ENCODE measurements at places on chromosomes 7 and 10.

- peak; percentile 43 for DNase-seq
Observed at GRCh38 chr10:29734962-29735627, 100.3 kb upstream of the SVIL start.

DNA sequence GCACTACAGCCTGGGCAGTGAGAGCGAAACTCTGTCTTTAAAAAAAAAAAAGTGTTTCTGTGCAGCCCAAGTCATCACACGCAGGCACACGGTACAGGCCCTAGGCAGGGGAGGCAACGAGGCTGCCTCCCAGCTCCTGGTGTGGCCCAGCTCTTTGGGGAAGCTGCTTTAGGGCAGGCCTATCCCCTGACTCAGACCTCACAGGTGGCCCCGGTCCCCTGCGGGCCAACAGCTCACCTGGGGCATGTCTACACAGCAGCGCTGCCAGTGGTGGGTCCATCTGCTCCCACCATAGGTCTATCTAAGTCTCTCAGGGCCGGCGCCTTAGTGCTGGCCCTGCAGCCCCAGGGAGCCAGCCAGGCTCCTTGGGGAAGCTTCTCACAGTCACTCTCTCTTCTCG lies 31.4 kb downstream of the ZAN start:
- no peak for DNase-seq

GRCh38 chr7:129951226-129952085 lies 1.3 kb downstream of the UBE2H start:
- DNase-seq: no peak

- no peak for DNase-seq
Observed at GRCh38 chr7:139739863-139740597, 37.8 kb downstream of the HIPK2 start.

- DNase-seq: no peak
Observed at GRCh38 chr10:44865289-44865671, 45.9 kb upstream of the TMEM72 start.

DNA sequence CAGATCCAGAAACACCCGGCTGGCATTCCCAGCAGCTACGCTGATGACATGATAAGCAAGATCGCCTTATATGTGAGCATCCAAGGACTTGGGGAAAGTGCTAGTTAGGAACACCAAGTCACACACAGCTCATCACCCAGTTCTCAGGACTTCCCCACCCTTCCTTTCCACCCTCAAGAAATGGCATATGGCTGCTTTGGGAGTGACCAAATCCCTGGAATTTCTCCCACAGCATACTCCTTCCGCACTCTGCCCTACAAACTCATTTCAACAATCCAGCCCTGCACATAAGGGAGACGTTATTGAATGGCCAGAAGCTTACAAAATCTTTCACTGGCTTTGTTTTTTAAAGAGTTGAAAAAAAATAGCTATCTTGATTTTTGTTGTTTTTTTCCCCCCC lies 4.2 kb downstream of the ITIH5 start:
- no peak for DNase-seq

- DNase-seq: no peak
Observed at GRCh38 chr10:46549171-46550075, 7.0 kb downstream of the GPRIN2 start.

DNA sequence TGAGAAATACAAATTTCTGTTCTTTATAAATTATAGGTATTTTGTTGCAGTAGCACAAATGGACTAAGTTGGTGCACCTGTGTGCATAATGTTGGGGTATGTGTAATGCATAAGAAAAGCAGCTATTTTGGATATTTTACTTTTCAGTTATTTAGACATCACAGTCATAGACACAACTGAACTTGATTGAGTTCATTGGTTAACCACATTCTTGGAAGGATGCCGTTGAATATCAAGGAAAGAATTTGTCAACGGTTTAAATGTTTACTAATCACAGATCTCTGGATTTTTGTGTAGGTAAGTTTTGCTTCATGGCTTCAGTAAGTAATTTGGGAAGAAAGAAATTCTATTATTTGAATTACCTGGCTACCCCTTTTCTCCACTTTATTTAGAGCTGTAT lies 4.1 kb downstream of the OTUD1 start:
- no peak for DNase-seq

DNA sequence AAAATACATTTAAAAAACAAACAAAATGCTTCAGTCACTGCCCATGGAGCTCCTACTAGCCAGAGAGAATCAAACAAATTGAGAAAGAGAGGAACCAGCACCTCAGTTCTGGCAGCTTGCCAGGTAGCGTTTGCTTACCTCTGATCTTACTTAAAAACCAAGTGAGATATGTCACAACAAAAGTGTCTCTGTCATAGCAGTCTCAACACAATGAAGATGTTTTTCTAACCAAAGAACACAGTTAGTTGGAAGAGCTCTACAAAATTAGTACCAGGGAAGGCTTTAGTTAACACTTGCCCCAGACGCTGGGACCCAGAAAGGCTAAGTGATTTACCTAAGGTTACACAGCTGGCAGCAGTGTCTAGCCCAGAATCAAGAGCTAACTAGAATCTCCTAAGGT lies 3.4 kb downstream of the DOCK4 start:
- DNase-seq: peak; percentile 7

GRCh38 chr7:77866786-77867536 lies 68.4 kb downstream of the PHTF2 start:
- DNase-seq: no peak

- DNase-seq: peak; percentile 62
Observed at GRCh38 chr7:105691680-105692564, 110.6 kb upstream of the EFCAB10 start.

GRCh38 chr10:78405231-78405630 lies 371.6 kb downstream of the RPS24 start:
- no peak for DNase-seq

GRCh38 chr7:90560730-90561129 lies 35.4 kb upstream of the CDK14 start:
- no peak for DNase-seq

GRCh38 chr7:140521421-140521820 lies 42.1 kb upstream of the MKRN1 start:
- no peak for DNase-seq

- no peak for DNase-seq
Observed at GRCh38 chr10:107118866-107119265, 45.6 kb downstream of the SORCS1 start.

- no peak for DNase-seq
Observed at GRCh38 chr7:158313931-158314330, 273.7 kb downstream of the PTPRN2 start.

GRCh38 chr10:119031496-119032059 lies 2.1 kb downstream of the NANOS1 start:
- no peak for DNase-seq

- DNase-seq: no peak
Observed at GRCh38 chr10:103111918-103112877, 80.9 kb downstream of the NT5C2 start.

DNA sequence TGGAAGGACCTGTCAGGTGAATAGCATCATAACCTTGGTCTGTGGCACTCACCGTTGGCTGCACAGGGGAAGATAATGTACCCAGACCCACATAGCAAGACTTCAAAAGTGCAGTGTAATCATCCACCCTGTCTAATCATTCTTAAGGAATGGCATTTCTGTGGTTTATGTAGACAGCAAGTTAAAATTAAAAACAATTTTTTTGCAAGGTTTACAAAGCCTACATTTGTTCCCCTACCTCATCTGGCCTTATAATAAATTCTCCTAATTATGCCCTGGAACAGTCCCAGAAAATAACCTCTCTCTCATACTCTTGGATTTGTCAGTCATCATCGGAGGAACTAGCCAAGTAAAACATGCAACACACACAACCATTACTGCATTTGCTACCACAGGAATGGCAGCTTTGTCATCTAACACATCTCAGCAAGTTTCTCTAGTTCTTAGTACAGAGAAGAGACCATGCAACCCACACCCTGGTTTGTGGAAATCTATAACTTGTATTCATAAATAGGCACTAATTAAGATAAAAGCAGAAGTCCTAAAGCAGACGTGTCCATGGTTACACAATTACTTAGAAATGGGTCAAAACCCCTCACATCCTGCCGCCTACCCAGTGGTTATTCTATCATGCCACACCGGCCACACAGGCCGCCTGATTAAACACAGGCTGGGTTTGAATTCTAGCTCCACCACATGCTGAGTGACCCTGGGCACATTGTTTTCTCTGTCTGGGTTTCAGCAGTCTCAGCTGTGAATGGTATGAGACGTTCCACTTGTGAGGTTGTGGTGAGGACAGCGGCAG lies 19.1 kb downstream of the ABLIM1 start:
- DNase-seq: no peak

DNA sequence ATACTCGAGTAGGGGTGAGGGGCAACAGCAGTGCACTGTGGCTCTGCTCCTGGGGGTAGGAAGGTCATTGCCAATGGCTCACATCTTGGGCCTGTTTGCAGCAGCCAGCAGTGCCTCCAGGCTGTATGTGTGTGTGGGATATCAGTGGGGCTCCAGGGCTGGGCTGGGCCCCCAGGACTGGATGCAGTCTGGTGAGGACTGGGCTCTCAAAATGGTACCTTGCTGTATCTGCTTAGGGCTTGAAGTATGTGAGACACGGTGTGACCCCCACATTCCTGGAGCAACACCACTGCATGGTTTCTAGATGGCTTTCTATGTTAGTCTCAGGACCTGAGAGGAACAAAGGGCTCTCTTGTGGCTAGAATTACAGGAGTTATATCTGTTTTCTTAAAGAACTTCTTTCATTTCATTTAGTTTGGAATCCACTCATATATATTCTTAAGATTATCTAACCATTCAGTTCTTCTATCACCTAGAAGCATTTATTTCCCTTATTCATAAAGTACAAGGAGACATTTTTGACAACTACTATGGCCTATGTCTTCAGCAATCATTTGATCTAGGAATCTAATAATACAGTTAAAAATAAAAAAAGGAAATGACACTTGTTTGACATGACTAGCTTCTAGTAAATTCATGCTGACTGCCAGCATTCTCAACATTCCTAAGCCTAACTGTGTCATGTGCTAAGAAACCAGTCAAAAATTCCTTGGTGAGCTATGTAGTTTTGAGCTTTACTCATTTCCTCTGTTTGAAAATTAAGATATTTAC lies 443.2 kb upstream of the SEMA3A start:
- no peak for DNase-seq

- no peak for DNase-seq
Observed at GRCh38 chr7:11831156-11831735, 752 bp downstream of the THSD7A start.

DNA sequence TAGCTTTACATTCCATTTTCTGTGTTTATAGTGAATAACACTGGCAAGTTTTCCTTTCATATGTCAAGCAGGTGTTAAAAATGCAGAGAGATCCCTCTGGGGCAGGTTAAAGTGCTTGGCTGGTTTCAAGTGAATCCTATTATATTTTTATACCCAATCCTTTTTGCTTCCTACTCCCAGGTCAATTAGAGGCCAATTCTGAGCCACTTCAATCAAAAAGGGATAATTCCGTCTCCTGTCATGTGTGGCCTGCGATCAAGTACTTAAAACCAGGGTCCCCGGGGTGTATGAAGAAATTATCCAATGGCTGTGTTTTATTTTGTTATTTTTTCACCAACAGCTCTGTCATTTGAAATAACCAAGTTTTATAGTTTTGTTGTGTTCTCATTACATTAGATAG lies 313.2 kb downstream of the PRPF18 start:
- DNase-seq: no peak

DNA sequence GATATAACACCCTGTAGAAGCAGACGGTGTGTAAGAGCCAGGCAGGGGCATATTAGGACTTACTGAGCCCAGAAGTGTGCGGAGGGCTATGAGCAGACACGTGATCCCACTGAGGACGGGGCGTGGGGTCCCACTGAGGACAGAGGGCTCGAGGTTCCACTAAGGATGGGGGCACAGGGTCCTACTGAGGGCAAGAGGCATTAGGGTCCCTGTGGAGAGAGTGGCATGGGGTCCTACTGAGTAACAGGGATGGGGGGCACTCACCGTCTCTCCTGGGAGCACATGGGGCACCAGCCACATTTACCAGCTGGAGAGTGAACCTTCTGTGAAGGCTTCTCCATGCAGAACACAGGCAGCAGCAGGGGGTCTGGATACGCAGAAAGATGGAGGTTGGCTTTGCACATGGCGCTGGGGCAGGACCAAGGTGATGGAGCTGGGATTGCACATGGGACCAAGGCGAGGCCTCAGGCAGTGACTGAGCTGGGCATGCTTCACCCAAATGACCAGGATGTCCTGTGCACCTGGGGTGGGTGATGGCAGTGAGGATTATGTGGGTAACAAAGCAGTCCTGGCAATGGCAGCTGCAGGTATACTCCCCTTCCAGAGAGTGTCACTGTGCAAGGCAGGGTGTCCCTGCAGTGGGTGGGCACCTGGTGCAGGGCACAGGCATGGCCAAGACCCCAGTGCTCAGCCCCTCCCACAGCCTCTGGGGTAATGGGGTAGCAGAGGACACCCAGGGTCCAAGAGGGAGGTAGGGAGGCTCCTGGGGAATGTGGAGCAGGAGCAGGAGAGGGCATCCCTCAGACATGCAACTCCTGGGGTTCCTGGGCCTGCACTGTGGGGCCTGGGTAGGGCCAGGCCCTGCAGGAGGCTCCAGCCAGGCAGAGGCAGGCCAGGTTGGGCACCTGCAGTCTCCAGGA lies 278.1 kb downstream of the TCERG1L start:
- no peak for DNase-seq

- no peak for DNase-seq
Observed at GRCh38 chr10:43217563-43218205, 49.2 kb downstream of the RASGEF1A start.

- DNase-seq: no peak
Observed at GRCh38 chr10:58017719-58018367, 249.9 kb downstream of the IPMK start.

- DNase-seq: no peak
Observed at GRCh38 chr7:155867734-155868400, 55.6 kb upstream of the SHH start.

Measured in activated CD4-positive, alpha-beta T cell treated with anti-CD3 and anti-CD28 coated beads, Interleukin-2, amount 50 U/mL, for 4 hours (primary cell).